Fibroblast of skin of abdomen (primary cell): ENCODE measurements at places on chromosomes 7 and 10.

GRCh38 chr7:155190688-155191087 is 107.0 kb upstream of the INSIG1 start:
- DNase-seq, result peak; percentile 53

DNA sequence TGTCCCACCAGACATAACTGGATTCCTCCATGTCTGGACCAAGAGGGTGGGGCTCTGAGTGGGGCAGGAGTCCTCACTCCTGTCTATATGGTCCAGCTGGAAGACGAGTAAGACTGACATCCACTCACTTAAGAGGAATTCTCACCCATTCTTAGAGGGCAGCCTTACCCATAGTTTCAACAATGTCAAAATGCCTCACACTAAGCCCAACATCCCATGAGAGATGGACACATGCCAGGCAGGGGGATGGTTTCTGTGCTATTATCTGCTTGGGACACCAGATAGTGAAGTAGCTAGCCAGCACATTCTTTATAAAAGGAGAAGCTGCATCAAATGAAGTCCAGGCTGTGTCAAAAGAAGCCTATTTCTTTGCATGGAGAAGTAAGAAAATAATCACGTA is 4.7 kb upstream of the LANCL2 start:
- DNase-seq, result peak; percentile 71

DNA sequence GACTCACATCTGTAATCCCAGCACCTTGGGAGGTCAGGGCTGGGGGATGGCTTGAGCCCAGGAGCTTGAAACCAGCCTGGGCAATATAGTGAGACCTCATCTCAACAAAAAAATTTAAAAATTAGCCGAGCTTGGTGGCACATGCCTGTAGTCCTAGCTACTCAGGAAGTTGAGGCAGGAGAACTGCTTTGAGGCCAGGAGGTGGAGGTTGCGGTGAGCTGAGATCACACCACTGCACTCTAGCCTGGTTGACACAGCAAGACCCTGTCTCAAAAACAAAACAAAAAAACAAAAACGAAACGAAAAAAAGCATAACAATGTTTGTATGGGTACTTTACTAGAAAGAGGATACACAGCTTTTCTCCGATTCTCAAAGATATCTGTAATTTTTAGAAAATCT is 31.8 kb downstream of the WNT16 start:
- no peak for DNase-seq

DNA sequence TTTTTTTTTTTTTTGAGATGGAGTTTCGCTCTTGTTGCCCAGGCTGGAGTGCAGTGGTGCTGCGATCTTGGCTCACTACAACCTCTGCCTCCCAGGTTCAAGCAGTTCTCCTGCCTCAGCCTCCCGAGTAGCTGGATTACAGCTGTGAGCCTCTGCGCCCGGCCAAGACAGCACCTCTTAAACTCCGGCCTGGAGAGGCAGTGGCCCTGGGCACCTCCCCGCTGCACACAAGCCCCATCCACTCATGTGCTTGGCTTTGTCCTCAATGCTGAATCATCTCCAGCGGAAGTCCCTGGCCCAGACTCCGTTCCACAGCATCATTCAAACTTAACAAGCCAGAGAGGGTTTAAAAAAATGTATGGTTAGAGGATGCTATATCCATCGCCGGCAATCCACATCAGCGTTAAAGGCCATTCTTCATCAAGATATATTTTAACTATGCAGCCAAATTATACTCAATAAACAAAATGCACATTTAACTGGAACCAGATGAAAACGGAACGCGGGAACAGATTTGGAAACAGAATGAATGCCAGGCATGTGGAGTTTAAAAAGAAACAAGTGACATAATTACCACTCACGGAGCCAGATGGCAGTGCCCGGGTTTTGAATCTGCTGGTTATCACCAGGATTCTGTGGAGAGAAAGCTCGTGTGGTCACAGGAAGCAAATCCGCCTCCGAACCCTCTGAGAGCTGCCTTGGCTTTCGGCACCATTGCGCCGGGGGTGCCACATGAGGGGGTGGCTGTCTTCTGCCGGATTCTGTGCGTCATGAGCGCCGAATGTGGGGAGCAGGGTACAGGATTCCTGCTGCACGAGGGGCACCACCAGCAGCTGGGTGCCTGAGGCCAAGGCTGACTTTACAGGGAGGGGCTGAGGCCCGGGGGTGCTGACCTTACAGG is 45.6 kb upstream of the CFAP46 start:
- DNase-seq, result peak; percentile 95

GRCh38 chr7:135231686-135232085 is 2.0 kb upstream of the STRA8 start:
- DNase-seq, result no peak

DNA sequence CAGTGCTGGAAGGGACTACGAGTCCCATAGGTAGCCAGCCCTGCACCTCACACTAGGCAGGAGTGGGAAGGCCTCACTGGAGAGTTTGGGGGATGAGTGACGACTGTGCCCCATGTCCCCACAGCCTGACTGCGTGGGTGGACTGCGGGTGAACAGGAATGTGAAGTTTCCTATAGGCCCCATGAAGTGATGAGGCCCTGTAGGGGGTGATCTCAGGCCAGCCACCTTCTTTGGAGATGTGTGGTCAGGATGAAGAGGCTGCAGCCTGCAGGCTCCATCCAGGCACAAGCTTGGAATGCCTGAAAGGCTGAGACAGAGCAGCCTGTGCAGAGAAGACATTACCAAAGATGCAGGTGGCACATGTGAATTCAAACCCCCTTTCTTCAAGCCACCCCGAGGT is 94.9 kb downstream of the CPXM2 start:
- DNase-seq, result peak; percentile 33

DNA sequence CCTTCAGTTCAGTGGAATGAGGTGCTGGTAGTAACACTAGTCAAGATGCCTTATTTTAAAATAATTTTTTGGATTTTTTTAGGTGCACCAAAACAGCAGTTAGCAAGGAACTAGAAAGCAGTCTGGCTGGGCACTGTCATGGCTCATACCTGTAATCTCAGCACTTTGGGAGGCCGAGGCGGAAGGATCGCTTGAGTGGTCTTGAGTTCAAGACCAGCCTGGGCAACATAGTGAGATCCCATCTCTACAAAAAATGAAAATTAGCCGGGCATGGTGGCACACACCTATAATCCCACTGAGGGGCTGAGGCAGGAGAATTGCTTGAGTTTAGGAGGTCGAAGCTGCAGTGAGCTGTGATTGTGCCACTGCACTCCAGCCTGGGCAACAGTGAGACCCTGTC is 25.8 kb downstream of the PLA2G12B start:
- no peak for DNase-seq

- no peak for DNase-seq
Observed at GRCh38 chr10:492836-493235, 196.6 kb downstream of the DIP2C start.

DNA sequence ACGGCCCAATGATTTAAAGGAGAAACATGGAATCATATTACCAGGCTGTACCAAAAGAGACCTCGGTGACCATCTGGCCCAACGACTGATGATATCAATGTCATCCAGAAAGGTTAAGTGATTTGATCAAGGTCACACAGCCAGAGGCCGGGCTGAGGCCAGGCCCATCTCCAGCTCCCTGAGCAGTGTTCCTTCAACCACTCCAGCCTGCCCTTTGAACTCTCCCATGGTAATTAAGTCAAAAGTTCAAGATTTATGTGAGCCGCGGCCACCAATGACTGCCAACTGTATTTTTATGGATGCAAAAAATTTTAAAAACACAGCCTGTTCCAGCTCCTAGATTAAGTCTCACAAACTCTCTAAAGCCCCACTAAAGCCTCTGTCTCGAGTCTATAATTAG is 41.8 kb downstream of the FGFR2 start:
- DNase-seq, result no peak

DNA sequence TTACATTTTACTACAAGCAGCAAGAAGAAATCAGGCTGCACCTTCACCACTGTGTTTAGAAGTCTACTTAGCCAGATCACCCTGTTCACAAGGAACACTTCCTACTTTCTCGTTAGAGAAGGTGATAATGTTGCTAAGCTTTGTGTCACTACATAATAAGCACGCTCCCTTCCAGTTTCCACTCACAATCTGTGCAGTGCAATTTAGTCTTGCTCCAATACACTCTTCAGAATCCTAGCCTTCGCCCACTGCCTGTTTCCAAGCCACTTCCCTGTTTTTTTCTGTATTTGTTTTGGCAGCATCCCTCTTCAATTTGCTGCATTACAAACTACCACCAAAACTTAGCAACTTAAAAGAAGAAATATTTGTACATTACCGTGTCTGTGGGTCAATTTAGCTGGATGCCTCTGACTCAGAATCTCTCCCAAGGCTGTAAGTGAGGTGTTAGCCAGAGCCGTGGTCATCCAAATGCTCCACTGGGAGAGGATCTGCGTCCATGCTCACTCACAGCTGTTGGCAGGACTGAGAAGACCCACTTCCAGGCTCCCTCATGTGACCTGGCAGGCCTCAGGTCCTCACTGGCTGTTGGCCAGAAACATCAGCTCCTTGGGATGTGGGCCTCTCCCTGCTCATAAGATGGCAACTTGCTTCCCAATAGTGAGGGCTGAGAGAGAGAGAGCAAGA is 110.4 kb downstream of the PON1 start:
- DNase-seq, result peak; percentile 78

DNA sequence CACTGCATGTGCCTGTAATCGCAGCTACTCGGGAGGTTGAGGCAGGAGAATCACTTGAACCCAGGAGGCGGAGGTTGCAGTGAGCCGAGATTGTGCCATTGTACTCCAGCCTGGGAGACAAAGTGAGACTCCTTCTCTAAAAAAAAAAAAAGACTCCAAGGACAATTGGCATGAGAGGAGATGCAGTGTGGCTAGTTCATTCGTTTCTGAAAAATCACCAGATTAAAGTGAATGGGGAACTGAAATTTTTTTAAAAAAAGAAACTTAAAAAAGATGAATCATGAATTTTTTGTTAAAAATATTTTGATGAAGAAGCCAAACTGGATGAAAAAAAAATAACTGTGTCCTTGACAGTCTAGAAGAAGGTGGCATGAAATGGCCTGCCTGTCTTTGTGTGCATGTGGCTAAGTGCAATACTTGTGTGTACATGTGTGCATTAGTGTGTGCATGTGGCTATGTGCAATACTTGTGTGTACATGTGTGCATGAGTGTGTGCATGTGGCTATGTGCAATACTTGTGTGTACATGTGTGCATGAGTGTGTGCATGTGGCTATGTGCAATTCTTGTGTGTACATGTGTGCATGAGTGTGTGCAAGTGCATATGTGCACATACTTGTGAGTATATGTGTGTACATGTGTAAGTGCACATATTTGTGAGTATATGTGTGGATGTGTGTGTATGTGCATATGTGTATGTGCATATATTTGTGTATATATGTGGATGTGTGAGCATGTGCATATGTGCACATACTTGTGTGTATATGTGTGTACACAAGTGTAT is 391.7 kb upstream of the KLF6 start:
- DNase-seq, result no peak

- DNase-seq, result no peak
Observed at GRCh38 chr7:141071260-141071854, 2.5 kb upstream of the TMEM178B start.

DNA sequence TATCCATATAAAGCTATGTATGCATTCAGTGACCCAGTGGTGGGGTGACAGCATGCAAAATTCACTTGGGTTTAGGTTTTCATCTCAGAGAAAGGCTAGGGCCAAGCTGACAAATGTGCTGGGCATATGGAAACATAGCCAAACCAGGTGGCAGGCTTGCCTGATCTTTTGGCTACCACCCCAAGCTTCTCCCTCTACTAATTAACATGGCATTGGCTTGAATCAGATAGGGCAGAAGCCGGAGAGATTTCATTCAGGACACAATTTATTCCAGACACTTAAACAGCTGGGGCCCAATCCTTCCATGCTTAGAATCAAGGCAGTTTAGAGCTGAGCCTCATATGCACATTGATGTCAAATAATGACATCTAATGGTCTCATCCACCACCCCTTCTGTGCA is 95.5 kb upstream of the AGK start:
- DNase-seq, result no peak

GRCh38 chr7:101953248-101953819 is 135.9 kb downstream of the CUX1 start:
- DNase-seq, result peak; percentile 76

- DNase-seq, result no peak
Observed at GRCh38 chr7:7257899-7258692, 75.8 kb downstream of the C1GALT1 start.

GRCh38 chr7:31251441-31251840 is 89.1 kb downstream of the NEUROD6 start:
- no peak for DNase-seq

DNA sequence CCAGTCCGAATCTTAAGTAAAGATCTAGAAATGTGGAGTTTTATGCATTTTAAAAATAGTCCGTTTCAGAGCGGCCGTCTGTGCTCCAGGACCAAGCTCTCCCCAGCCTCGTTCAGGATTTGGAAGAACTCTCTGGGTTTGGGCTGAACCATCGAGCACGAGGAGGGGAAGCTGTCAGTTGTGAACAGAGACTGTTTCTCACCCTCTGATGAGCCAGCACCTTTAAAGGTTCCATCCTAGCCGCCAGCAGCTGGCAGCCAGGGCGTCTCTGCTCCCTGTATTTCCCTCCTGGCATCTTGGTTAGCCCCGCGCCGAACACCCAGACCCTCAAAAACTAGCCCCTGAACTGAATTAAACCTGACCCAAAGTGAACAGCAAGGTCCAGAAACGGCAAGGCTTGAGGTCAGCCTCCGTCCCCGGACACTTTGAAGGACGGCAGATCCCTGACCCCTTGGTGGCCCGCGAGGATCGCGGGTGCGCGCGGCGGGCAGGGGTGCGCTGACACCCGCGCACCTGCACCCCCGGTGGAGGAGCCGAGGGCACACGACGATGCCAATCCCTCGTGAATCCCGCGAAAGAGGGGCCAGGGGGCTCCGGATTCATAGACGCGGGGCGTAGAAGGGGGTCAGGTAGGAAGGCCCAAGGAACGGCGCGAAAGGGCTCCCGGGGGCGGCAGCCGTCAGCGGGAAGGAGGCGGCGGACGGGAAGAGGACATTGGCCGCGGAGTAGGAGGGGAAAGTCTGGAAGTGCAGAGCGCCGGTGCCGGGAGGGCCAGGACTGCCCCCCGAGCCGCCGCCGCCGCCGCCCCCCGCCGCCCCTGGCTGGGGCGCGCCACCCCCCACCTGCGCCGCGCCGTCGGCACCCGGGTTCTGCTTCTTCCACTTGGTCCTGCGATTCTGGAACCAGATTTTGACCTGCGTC is 2.7 kb downstream of the NKX1-2 start:
- no peak for DNase-seq

DNA sequence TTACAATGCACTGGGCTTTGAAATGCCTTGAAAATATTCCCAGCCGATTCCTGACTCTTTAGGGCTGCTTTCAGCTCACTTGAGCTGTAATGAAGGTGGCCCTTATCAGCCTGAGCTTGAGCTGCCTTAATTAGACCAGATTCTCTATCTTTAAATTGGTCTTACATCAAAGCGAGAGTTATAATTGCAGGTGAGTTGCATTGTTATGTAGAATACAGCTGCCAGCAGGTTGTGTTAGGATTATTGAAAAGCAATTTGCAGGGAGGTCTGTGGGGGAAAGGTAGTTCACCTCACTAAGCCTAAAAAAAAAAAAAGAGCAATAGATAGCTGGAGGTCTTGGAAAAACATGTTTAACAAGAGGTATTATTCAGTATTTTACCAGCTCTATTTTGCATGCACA is 142.2 kb upstream of the HABP2 start:
- no peak for DNase-seq
